Neural cell (in vitro differentiated cells): ENCODE measurements at places on chromosomes 2 and 18. TPM values are rescaled to one million over a fixed set of nuclear protein-coding genes. Genes with fewer than 3 reads are reported as not detected.

GRP gene
- not detected in 2 replicates for polyA plus RNA-seq

GULP1 gene
- polyA plus RNA-seq, result 4.9 and 10.2 TPM in 2 replicates

LCT gene
- not detected in 2 replicates for polyA plus RNA-seq

INHBB gene
- polyA plus RNA-seq, result 0.10 TPM in 1 of 2 replicates, not detected in the other

PMAIP1 gene
- 1.1 and 2.4 TPM in 2 replicates for polyA plus RNA-seq

CPS1 gene
- 0.25 and 0.58 TPM in 2 replicates for polyA plus RNA-seq

ZNF521 gene
- 101 and 104 TPM in 2 replicates for polyA plus RNA-seq

SLC4A5 gene
- polyA plus RNA-seq, result 3.2 and 3.9 TPM in 2 replicates

SDC1 gene
- polyA plus RNA-seq, result 14.9 and 16.6 TPM in 2 replicates

ERBB4 gene
- polyA plus RNA-seq, result 0.69 and 0.88 TPM in 2 replicates

SERPINB3 gene
- polyA plus RNA-seq, result not detected in 2 replicates

SPHKAP gene
- 1.7 and 2.3 TPM in 2 replicates for polyA plus RNA-seq

SCLY gene
- polyA plus RNA-seq, result 15.9 and 16.4 TPM in 2 replicates

TOGARAM2 gene
- 0.10 and 0.24 TPM in 2 replicates for polyA plus RNA-seq

DSG3 gene
- polyA plus RNA-seq, result not detected in 2 replicates

NFE2L2 gene
- polyA plus RNA-seq, result 1.4 and 2.2 TPM in 2 replicates

NEU2 gene
- polyA plus RNA-seq, result not detected in 2 replicates

TRIM43 gene
- not detected in 2 replicates for polyA plus RNA-seq

ABCB11 gene
- polyA plus RNA-seq, result not detected in 2 replicates

RETSAT gene
- 10.9 and 13.3 TPM in 2 replicates for polyA plus RNA-seq

ASB18 gene
- not detected in 2 replicates for polyA plus RNA-seq

G6PC2 gene
- not detected in 2 replicates for polyA plus RNA-seq

DCDC2C gene
- not detected in 2 replicates for polyA plus RNA-seq

ARHGAP28 gene
- 9.8 and 10.3 TPM in 2 replicates for polyA plus RNA-seq

CWC22 gene
- polyA plus RNA-seq, result 13.2 and 16.0 TPM in 2 replicates
